ENCODE measurements at places on chromosomes 5 and 9.

- no peak for DNase-seq
Observed at GRCh38 chr5:61635271-61635670, 303.2 kb downstream of the ZSWIM6 start.

DNA sequence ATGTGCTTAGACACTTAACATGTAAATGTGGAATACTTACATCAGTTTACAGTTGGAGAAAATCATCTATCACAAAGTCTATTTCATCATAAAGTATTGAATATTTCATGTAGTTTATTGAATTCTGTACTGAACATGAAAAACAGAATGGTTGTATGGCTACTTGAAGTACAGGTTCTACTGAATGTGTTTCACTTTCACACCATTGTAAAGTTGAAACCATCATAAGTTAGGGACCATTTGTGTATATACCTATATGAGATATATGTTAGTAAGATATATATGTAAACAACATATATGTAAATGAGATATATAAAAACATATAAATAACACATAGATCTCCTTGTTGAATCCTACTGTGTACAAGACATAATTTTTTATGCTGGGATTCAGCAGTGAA lies 63.0 kb upstream of the TAF11L2 start:
- DNase-seq = no peak

DNA sequence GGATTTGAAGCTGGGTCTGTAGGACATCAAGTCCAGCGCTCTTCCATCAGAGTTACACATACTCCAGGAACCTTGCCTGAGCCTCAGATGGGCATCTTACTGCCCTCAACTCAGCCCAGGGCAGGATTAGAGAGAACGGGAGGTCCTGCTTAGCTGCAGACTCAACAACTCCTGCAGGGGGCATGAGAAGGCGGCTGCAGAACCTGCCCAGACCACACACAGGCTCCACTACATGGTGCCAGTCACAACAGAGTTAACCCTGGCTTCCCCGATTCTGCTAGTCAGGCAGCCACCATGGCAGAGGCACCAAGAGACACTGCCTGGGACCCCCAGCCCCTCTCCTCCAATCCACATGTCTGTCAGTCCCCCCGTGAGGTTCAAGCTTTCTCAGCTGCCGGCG lies 23.9 kb upstream of the CPLX2 start:
- no peak for DNase-seq

DNA sequence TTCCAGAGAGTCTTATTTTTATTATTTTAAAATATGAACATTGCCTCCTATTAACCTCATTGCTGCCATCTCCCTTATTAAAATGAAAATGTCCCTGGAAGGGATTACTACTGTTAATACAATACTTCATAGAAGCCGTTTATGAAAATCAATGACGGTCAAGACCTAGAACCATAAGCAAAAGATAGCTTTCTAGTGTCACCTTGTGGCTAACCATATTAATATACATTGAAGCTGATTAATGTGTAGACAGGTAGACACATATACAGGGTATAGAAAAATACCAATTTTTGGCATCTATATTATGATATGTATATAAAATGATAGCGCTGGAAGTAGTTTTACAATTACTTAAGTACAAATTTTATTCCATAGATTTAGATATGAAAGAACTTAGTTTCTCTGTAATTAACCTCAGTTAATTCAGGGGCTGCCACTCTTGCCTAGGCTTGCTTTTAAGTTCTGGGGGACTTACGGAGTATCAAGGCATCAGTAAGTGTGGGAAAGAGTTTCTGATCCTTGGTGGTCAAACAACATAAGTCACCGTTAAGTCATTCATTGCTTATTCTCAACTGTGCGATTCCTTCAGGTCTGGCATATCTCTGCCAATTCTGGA lies 2.5 kb upstream of the YTHDC2 start:
- no peak for DNase-seq

- no peak for DNase-seq
Observed at GRCh38 chr9:13485068-13485596, 205.6 kb upstream of the MPDZ start.

DNA sequence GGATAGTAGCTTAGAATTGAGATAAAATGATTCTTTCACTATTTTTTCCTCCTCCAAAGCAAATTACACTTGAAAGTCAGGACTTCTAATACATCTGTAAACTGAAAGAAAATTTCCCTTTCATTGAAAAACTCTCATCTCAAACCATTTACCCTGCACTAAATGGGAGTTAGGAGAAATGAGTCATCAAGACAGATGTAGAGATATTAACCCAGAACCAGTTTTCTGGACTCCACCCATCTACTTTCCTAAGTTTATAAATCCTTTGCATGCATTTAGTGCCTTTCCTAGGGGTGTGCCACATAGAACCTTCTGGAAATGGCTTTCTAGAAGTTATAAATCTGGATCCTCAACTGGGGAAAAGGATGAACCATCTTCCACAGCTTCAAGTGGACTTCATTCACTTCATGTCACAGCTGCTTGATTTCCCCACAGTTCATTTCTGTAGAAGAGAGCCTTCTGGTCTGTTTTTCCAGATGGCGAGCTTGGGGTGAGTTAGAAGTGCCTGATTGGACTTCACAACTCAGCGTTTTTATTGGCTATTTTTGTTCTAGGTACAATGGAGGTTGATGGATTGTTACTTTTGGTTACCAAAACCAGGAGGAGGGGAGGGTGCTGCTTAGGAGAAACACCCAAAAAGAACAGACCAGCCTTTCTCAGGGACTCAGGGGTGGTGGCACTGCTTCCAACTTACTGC lies 72.5 kb upstream of the GPR151 start:
- no peak for DNase-seq

- no peak for DNase-seq
Observed at GRCh38 chr5:103389846-103390245, 131.3 kb downstream of the MACIR start.

GRCh38 chr9:120755044-120755443 lies 38.2 kb downstream of the FBXW2 start:
- DNase-seq = no peak

DNA sequence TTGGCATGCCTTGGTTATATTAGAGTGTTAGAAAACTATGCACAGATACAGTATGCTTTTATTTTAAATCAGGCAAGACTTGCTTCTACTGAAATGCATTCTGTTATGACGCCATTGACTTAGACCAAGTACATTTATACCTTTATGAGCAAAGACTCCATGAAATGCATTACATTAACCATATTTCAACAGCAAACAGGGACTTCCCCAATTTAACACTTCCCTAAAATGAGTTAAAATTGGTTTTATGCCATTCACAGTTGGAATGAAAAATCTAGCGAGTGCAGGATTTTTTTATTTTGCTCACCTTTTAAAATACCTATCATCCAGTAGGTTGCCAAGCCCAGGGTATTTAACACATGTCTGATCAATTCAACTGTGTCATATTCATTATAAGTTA lies 272.1 kb upstream of the IZUMO3 start:
- no peak for DNase-seq

- DNase-seq = no peak
Observed at GRCh38 chr9:137273611-137274320, 3.8 kb upstream of the TOR4A start.

- no peak for DNase-seq
Observed at GRCh38 chr5:54804521-54804920, 180.9 kb downstream of the ESM1 start.

- DNase-seq = peak; percentile 61
Observed at GRCh38 chr9:12702160-12702758, 9.1 kb downstream of the TYRP1 start.

DNA sequence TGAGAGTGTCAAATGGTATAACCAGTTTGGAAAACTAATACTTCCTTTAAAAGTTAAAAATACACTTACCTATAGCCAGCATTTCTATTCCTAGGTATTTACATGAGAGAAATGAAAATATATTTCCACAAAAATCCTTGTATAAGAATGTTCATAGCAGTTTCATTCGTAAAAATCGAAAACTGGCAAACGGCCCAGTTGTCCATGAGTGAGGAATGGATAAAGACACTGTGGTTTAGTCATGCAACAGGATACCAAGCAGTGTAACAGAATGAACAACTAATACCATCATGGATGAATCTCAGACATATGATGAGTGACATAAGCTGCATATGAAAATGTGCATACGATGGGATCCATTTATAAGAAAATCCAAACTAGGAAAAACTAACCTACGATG lies 136.7 kb downstream of the MACROH2A1 start:
- no peak for DNase-seq

DNA sequence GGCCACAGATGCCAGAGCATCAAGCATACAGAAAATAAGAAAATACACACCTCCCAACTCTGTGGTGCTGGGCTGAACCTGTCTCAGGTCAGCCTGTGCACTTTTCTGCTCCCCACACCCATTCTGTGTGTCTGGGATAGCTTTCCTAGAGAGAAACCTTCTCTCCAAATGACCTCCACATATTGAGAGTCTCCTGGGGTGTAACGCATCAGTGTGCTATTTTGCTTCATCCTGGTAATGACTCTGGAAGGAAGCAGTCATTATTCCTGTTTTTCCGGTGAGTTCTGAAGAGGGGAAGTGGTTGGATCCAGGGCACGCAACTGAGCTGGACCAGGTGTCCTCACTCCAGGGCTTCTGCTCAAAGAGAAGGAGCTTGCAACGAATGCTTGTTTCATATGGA lies 73.2 kb upstream of the SH3PXD2B start:
- DNase-seq = no peak

- DNase-seq = no peak
Observed at GRCh38 chr9:5263351-5264218, 32.4 kb downstream of the INSL4 start.

GRCh38 chr9:3848445-3849114 lies 322.8 kb upstream of the RFX3 start:
- no peak for DNase-seq

DNA sequence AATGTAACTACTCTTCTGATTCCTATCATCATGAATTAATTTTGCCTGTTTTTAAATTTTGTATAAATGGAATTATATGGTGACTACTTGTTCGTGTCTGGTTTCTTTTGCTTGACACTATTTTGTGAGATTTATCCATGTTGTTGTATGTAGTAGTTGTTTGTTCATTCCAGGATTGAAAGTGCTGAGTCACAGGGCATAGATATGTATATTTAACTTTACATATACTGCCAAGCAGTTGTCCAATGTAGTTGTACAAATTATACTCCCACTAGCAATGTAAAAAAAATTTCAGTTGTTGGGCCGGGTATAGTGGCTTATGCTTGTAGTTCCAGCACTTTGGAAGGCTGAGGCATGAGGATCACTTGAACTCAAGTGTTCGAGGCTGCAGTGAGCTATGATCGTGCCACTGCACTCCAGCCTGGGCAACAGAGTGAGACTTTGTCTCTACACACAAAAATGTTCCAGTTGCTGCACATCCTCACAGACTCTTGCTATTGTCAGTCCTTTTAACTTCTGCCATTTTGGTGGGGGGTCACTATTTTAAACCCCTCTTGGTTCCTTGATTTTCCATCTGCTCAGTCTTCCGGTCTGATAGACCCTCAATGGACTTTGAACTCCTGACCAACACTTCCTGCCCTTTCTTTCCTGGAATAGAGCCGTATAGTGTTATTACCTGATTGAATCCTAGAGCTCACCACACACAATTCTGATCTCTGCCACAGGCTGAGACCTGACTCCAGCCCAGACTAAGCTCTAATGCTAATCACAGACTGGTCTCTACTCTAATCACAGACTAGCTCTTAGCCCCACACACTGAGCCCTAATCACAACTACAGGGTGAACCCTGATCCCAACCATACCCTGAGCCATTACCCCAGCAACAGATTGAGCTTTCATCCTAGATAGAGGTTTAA lies 69.3 kb upstream of the MELK start:
- no peak for DNase-seq

- no peak for DNase-seq
Observed at GRCh38 chr5:65506961-65507360, 25.2 kb upstream of the ADAMTS6 start.
